ENCODE measurements at places on chromosomes 1 and 21.

- no peak for DNase-seq
These were observed 11.9 kb downstream of the KRTAP10-1 start for GRCh38 chr21:44527983-44528633.

DNA sequence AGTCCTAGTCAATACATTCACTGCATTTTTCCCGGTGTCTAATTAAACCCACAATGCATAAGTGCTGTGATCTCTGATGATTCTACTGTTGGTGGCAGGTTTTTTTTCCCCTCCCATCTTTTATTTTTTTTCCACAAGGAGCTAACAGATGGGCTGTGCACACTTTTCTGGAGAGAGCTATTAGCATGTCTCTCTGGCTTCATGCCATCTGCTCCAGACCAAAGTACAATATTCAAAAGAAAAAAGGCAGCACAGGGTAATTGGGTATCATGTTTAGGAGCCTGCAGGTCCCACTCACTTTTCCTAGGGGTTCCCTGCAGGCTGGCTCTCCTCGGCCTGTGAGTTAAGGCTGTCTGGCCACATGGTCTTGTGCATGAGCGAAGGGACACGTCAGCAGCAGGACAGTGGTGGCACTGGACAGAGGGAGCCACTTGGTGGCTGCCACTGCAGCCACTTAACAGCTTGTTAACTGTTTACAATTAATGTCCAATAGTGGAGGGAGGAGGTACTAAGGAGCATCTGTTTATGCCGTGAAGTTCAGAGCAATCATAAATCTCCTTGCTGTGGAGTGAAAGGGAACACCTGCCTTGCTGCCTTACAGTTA is 53.5 kb upstream of the C8B start:
- no peak for DNase-seq

DNA sequence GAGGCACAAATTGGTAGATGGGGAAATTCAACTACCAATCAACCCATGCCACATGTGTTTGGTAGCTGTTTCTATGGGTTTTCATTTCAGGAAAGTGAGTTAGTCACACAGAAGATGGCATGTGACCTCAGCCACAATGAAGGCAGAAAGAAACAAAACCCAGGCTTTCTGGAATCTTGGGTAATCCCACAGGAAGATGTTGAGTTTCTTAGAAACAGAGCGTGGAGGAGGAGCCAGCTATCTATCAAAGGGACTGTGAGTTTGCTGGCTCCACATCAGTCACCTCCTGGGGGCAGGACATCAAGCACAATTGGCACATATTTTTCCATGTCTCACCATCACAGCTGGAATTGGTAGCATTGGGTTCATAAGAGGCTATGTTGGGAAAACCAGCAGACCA is 188.9 kb upstream of the PLXNA2 start:
- no peak for DNase-seq

DNA sequence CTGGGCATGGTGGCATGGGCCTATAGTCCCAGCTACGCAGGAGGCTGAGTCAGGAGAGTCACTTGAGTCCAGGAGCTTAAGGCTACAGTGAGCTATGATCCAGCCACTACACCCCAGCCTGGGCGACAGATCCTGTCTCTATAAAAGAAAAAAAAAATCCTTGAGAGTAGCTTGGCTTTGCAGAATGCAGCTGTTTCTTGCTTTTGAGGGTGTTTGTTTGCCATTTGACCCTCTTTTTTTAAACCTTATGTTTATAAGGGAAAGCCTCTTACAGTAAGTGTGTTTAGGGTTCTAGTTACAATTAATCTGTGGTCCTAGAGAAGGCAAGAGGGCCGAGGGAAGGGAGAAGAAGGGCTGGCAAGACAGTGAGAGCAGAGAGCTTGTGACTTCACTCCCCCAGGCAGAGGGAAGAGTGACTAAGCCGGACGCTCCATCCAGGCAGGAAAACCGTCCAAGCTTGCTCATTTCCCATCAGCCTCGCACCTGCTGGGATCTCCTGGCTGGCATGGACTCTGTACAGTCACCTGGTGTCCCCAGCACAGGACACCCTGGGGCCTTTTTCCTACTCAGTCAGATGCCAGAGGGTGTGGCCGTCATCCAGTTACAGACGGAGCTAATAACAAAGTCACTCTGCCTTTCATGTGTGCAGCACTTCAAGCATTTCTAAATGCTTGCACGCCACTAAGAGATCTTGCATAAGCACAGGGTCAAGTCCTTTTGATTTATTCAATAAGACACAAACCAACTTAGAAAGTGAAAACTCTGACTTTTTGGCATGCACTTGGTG is 55.5 kb upstream of the PSEN2 start:
- DNase-seq, result no peak

DNA sequence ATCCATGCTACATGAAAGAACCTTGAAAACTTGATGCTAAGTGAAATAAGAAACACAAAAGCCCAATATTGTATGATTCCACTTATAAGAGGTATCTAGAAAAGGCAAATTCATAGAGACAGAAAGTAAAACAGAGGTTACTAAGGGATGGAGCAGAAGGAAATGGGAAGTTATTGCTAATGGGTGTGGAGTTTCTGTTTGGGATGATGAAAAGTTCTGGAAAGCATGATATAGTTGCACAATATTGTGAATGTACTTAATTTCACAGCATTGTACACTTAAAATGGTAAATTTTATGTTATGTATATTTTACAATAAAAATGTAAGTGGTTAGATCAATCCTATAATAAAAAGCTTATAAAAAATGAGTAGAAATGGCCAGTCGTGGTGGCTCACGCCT is 1.6 kb upstream of the NECAP2 start:
- DNase-seq, result no peak

GRCh38 chr1:226187019-226187322 is 430 bp upstream of the ACBD3 start:
- DNase-seq, result no peak

DNA sequence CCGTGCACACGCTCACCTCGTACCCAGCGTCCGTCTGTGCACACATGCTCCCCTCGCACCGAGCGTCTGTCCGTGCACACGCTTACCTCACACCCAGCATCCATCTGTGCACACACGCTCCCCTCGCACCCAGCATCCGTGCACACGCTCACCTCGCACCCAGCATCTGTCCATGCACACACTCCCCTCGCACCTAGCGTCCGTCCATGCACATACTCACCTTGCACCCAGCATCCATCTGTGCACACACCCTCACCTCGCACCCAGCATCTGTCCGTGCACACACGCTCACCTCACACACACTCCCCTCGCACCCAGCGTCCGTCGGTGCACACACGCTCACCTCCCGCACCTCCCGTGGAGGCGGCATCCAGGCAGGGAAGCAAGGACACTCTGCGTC is 24.4 kb upstream of the COL18A1 start:
- DNase-seq, result peak; percentile 64

DNA sequence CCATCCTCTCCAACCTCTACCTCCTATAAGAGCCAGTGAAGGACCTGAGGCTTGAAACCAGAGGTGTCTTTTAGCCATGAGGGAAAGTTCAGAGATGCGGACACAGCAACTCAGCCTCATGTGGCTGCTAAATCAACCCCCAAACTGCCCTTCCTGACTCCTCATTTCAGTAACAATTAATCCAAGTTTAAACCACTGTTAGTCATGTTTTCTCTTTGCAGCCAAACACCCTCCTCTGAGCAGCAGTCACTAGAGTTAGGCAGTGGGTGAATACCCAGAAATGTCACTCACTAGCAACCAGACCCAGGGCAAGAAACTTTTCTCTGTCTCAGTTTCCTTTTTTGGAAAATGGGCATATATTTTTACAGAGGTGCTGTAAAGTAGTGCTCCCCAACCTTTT is 71.2 kb downstream of the KCNJ15 start:
- DNase-seq, result no peak

GRCh38 chr1:26602378-26602959 is 72.9 kb downstream of the RPS6KA1 start:
- no peak for DNase-seq

DNA sequence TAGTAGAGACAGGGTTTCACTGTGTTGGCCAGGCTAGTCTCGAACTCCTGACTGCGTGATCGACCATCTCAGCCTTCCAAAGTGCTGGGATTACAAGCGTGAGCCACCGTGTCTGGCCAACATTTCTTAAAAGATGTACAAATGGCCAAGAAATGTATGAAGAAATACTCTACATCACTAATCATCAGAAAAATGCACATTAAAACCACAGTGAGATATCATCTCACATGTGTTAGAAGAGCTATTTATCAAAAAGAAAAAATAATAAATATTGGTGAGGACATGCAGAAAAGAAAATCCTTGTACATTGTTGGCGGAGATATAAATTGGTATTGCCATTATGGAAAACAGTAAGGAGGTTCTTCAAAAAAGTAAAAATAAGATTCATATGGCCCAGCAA is 33.6 kb upstream of the TNFSF18 start:
- no peak for DNase-seq

DNA sequence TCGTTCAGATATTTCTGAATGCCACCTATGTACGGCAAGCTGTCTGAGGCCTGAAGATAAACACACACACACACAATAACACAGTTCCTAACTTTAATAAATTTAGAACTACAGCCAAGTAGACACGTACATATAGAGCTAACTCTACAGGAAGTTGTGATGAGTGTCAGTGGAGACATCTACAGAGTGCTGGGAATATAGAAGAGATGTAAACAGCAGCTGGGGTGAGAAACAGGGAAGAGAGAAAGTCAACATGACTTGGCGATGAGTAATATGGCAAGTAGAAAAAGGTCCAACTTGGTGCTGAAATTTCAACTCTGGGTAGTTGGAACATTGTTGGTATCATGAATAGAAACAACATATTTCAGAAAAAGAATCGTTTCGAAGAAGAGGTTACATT is 206.5 kb downstream of the ZP4 start:
- no peak for DNase-seq

- DNase-seq, result no peak
These were observed 22.6 kb downstream of the TNNT2 start for GRCh38 chr1:201354901-201355295.

DNA sequence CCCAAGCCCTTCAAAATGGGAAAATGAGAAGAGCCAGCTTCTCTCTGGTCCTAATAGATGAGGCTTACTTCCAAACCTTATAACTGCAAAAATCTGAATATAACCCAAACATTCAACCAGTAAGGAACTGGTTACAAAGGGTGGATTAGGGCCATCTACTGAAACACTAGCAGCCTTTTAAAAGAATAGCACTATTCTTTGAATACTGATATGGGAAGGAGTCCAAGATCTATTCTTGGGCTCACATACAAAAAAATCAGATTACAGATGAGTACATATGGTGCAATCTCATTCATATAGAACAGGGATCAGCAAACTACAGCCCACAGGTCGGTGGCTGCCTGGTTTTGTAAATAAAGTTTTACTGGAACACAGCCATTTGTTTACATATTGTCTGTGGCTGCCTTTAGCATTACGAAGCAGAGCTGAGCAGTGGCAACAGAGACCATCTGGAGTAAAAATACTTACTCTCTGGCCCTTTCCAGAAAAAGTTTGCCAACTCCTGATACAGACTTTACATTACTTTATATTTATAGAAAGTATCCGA is 167.7 kb downstream of the ZSCAN20 start:
- DNase-seq, result no peak

DNA sequence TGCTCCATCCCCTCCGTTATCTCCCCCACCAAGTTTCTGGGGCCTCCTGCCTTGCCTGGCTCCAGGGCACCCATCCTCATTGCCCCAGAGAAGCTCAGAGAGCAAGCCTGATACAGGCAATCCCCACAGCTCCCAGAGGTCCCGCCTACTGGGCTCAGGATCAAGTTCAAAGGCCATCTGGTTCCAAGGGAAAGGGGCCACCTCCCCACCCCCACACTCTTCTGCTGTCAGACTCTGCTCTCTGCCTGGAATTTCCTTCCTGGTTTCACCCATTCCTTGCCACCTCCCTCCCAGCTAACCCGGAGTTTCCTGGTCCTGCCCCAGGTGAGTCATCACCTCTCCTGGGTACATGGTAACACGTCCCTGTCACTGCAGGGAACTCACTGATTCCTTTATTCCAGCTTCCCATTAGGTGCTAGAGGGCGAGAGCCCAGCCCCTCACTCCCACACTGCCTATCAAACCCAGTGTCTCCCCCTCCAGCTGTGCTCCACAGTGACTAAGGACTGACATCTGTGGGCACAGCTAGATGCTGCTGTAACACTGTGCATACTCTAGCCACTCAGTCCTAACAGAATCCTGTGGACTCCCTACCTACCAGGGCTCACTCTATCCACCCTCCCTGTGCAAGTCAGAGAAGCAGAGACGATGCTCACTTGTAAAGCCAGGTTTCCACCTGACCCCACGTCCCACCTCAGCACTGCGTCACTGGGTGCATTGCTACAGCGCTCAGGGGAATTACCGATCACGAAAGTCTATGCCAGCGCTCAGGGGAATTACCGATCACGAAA is 21.8 kb downstream of the RSPH1 start:
- DNase-seq, result no peak

DNA sequence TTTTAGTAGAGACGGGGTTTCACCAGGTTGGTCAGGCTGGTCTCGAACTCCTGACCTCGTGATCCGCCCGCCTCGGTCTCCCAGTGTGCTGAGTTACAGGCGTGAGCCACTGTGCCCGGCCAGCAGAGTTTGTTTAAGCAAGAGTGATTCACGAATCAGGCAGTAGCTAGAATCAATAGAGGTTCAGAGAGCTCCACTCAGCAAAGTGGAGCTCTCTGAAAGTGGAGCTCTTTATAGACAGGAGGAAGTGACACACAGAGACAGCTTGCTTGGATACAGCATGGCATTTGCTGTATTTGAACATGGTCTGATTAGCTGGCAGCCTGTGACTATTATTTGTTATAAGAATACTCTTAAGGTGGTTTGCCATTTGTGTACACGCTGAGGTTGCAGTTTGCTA is 27.1 kb upstream of the CD34 start:
- DNase-seq, result no peak

DNA sequence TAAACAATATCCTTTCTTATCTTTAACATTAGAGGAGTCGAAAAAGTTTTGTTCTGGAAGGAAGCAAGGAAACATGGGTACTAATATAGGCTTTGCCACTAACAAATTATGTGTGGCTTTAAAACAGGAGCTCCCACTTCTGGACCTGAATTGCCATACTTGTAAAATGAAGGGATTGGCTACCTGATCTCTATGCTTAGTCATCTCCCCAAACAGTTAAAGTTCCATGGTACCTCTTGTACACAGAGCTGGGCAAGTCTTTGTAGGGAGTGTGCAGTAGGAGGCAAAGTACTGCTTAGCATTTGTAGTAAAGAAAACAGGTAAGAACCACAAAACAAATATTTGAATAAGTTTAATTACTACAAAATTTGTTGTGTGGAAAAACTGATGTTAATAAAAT is 81.3 kb downstream of the MAST2 start:
- no peak for DNase-seq

GRCh38 chr21:39022466-39022862 is 160.8 kb downstream of the PSMG1 start:
- DNase-seq, result no peak

- no peak for DNase-seq
These were observed 227.4 kb downstream of the HLX start for GRCh38 chr1:221106616-221107015.

DNA sequence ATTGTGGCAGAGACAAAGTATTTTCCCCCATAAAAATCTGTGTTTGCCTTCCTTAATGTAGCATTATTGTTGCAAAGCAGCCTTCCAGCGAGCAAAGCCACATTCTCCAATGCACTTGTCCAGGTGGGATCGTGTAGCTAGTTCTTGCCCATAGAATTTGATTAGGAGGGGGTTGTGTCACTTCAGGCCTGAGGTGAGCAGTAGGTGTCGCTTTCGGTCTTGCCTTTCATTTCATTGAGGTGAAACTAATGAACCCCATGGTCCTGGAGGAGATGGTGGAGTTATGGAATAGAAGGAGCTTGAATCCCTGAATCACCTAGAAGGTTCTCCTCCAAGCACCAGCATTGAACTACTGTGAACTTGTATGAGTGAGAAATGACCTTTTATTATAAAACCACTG is 318.9 kb upstream of the PBX1 start:
- no peak for DNase-seq

All from mesenteric fat pad (tissue), 1 donor.